AG04450 (cell line): ENCODE measurements at places on chromosomes 12 and 14.
A peak's percentile ranks its signal among the peaks of the same experiment; 100 is the strongest.

- peak; percentile 38 for DNase-seq
Observed at GRCh38 chr12:19323805-19324204, 115.5 kb upstream of the AEBP2 start.

GRCh38 chr12:120725151-120725658 lies 421 bp upstream of the ACADS start:
- no peak for DNase-seq

DNA sequence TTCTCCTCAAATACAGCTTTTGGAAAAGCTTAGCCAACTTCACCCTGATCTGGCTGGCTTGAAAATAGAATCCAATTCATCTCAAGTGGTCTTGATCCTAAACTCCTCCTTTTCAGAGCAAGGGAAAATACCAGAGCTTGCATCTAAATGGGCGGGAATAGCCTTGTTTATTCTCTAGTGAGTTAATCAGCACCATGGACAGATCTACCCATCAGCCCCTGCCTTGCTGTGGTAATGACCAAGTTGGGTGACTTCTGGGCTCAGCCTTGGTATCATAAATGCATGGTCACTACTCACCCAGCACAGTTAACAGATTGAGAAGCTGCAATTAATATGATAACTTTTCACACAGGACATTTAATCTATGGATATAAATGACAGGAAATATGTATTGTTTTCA lies 196.6 kb downstream of the GLT1D1 start:
- no peak for DNase-seq

- no peak for DNase-seq
Observed at GRCh38 chr14:77086017-77086727, 11.9 kb upstream of the CIPC start.

DNA sequence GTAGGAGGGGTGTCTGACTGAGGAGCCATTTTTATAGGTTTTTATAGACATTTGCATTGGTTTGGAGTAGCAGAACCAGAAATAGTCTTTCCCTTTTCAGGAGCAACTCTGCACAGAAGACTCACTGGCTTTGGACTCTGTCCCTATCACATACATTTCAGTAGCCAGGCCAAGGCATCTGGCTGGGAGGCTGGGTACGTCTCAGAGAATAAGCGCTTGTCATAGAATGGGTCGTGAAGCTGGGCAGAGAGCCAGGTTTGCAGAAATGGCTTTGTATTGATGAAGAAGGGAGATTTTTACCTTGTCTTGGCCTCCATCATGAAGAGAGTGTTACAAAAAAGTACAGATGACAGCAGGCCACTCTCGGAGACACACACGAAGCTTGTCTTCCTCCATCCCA lies 98.6 kb downstream of the CACNA1C start:
- DNase-seq: no peak

- DNase-seq: no peak
Observed at GRCh38 chr12:5032821-5033220, 10.9 kb upstream of the KCNA5 start.

DNA sequence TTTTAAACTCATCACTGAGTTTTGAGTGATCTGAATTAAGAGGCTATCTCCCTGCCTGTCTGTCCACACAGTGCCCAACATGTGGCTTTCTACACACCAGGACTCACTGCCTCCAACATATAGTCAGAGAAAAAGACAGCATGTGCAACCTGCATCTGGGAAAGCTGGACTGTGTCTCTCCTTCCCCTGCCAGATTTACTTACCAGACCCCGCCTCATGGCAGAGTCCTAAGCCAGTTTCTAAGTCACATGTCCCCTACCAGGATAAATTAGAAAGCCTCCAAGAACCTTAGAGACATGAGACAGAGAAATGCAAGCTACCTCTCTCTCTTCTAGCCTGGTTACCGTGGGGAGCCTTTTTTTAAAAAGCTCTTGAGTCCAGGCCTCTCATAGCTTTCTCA lies 2.7 kb upstream of the HDAC7 start:
- no peak for DNase-seq

DNA sequence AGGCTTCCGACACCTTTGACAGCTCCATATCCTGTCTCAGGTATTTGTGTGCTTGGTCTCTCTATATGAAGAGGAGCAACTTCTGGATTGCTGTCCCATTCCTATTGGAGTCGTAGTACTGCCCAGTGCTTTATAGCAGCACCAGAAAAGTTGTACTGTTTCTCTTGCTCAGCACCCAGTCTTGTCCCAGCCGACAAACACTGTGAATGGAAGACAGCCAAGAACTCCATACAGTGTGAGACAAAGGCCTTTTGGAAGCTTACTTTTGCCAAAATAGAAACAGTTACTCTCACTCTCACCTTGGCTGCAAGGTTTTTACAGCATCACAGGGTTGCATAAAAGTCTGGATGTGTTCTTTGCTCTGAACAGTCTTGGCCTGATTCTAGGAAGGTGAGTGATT lies 105.3 kb downstream of the TGFB3 start:
- no peak for DNase-seq

GRCh38 chr14:89746654-89747053 lies 207.9 kb downstream of the EFCAB11 start:
- no peak for DNase-seq

GRCh38 chr14:63840981-63841380 lies 11.8 kb upstream of the SYNE2 start:
- no peak for DNase-seq

- no peak for DNase-seq
Observed at GRCh38 chr12:47970843-47971242, 7.4 kb downstream of the TMEM106C start.

DNA sequence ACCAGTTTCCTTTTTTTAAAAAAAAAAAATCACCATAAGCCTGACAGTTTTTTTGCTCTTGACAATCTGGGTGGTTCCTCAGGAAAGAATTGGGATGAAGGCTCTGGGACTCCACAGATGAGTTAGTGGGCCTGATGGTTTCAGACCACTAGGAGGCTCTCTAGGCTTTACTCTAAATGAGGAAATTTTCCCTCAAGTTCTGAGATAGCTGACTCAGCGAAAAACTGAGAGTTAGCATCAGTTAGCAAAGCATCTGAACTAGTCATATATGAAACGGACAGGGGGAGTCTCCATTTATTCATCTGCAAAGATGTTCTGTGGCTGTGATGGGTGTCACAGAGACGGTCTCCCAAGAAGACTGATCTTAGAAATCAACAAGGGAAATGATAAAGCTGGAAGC lies 314.3 kb upstream of the OR4E1 start:
- no peak for DNase-seq

- no peak for DNase-seq
Observed at GRCh38 chr12:24728366-24728765, 220.5 kb downstream of the BCAT1 start.

DNA sequence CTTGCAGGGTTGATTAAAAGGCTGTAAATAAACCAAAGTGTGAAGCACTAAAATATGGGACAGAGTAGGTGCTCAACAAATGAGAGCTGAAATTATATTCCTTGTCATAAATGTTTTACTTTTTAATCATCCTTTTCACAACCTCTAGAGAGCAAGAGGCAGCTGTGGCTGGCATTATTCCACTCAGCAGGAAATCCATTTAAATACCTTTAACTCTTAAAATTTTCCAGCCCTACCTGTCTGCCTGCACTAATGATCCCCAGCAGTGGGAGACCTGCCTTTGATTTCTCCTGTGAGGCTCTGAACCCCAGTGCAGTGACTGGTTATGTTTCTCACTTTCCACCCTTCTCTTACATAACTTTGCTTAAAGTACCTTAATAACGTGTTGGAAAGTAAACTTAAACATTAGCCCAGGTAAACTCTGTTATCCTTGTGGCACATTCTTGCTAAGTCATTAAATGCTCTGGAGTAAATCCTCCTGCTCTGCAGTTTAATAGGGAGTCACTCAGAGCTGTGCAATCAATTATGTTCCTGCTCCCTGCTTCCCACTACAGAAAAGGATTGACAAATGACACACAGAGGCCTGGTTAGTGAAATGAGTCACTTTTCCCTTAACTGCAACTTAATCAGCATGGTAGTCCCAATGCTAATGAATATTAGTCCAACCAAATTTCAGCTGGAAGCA lies 755.7 kb upstream of the USP15 start:
- no peak for DNase-seq

- no peak for DNase-seq
Observed at GRCh38 chr14:35385042-35385839, 19.3 kb downstream of the NFKBIA start.

- no peak for DNase-seq
Observed at GRCh38 chr14:75158843-75159614, 17.4 kb downstream of the TMED10 start.

DNA sequence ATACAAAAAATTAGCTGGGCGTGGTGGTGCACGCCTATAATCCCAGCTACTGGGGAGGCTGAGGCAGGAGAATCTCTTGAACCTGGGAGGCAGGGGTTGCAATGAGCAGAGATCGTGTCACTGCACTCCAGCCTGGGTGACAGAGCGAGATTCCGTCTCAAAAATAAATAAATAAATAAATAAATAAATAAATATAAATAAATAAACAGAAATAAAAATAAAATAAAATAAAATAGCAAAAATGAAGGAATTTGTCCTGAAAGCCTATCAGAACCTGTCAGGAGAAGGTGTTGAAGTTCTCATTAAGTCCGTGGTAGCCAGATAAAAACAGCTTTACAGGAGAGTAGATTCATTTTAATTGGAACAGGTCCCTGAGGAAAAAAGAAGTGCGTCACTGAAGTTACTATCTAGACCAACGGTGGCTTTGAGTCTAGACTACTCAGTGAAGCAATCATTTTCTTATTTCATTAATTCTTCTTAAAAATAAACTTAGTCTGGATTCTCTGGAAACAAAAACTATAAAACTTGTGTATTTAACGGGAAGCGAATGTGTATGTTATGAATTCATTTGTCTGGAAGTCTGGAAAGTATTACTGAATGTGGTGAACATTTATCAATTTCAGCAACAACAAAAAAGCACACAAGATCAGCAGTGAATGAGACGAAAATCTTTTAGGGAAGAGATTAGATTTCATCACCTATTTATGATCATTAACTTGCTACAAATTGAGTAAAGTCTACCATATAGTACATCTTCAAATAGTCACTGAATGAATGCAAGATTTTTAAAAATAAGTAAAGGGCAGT lies 248.5 kb upstream of the PDE3A start:
- no peak for DNase-seq

DNA sequence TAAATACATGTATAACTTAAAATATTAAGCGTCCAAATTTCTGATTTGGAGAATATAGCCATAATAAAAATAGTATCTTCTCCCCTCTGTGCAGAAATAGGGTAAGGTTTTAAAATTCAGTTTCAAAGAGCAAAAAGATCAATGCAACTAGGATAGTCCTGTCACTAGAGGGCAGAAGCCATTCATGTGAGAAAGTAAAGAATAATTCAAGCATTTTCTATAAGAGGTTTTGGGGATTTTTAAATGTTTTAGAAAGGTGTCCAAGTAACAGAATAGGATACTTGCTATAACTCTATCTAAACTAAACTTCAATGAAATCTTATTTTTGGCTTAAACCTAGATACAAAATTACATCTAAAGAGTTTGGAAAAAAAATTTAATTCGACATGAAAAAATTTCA lies 50.3 kb downstream of the ADAMTS20 start:
- peak; percentile 1 for DNase-seq

DNA sequence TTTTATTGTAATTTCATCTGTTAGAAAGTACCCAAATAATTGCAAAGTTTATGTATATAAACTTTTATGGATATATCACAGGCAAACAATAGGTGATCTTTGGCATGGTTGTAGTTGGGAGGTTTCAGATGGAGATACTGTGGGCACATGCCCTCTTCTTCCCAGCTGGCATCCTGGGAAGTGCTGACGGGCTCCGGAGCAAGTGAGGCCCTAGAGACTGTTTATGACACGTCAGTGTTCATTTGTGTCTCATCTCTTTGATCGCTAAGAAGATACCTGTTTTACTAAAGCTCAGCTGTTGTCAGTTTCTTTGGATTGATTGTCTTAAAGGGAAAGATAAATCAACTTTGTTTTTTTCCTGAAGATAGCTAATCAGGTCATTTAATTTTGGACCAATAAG lies 287.6 kb downstream of the FBXL14 start:
- DNase-seq: no peak

DNA sequence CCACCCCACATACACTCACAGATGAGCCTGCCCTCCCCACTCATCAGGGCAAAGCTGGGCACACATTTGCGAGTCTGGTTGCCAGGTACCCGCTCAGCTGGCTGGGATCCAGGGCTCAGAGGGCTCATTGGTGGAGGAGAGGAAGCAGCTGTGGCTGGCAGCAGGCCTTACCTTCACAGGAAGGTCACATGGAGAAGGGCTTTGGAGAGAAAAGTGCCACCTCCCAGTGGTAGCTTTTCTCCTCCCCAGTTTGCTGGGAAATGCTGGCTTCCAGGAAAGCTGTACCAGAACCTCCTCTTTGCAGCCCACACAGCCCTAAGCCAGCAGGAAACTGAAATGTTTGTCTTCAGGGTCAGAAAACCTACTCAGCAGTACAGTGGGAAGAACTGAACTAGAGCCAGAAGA lies 55.6 kb downstream of the LGMN start:
- no peak for DNase-seq

DNA sequence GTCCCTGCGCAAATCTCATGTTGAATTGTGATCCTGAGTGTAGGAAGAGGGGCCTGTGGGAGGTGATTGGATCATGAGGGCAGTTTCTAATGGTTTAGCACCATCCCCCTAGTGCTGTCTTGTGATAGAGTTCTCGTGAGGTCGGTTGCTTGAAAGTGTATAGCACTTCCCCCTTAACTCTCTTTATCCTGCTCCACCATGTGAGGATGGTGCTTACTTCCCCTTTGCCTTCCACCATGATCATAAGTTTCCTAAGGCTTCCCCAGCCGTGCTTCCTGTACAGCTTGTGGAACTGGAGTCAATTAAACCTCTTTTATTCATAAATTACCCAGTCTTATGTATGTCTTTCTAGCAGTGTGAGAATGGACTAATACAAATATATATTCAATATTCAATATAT lies 303.7 kb upstream of the SEL1L start:
- no peak for DNase-seq

- DNase-seq: no peak
Observed at GRCh38 chr12:10554228-10554755, 48.6 kb downstream of the EIF2S3B start.

- no peak for DNase-seq
Observed at GRCh38 chr12:92073094-92073493, 72.6 kb downstream of the BTG1 start.

GRCh38 chr12:58176296-58176869 lies 235.0 kb downstream of the ATP23 start:
- DNase-seq: no peak

DNA sequence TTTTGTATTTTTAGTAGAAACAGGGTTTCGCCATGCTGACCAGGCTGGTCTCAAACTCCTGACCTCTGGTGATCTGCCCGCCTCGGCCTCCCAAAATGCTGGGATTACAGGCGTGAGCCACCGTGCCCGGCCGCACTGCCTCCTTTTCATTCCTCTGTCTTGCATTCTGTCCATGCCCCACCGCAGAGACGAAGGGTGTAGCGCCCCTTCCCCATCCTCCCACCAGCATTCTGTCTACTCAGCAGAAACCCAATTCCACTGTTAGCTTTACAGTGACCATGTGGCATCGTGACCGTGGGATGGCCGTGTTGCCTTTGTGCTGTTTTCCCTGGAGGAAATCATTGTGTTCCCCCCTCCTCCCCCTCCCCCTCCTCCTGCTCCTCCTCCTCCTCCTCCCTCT lies 10.3 kb downstream of the TEX22 start:
- no peak for DNase-seq
